Large intestine (tissue), 12 donors: ENCODE measurements at places on chromosomes 6 and 20. TPM values are rescaled to one million over a fixed set of nuclear protein-coding genes. Genes with fewer than 3 reads are reported as not detected.

DNA sequence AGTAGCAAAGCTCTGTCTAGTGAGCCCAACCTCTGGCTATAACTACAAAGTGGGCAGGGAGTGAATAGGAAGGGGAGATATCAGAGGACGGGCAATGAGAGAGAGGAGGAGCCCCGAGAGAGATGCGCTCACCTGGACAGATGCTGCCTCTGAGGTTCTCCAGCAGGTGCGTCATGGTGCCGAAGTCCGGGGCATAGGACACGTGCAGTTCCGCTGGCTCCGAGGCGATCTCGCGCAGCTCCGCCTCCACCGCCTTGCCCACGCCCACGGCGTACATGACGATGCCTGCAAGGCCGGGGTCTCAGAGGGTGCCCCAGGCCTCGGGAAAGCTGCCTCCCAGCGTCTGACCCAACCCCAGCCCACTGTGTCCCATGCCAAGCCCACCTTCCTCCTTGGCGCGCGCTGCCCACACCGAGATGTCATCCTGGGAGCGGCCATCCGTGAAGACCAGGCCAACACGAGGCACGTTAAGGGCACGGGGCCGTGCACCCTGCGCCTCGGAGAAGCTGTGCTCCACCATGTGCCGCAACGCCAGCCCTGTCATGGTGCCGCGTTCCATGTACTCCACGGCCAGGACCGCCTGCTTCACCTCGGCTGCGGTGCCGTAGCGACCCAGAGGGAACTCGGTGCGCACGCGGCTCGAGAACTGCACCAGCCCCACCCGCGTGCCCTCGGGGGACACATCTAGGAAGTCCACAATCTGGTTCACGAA, 8.7 kb upstream of the RBPJL start:
- no peak for DNase-seq

DNA sequence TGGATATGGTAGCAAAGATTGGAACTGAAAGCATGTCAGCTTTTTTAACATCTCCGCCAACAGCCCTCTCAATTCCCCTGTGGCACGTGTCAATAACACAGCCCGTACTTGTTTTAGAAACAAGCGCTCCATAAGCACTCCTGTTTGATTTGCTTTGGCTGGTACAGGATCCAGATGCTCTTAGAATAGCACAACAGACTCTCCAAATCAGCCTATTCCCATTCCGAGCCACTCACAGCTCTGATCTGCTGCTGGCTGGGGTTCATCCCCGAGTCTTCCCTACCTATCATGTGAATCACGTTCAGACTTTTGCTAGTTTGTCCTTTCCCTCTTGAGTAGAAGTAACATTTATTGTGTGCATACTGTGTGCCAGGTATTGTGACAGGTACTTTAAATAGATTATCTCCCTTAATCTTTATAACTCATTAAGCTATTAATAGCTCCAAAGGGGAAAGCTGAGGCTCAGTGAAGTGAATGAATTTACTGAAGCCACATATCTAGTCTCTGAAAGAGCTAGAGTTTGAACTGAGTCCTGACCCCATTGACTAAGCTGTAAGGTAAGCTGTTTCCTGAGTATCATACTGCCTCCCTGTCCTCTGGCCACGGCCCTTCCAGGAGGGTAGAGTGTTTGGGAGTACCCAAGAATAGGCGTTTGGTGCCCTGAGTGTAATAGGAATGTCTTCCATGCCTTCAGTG, 46.7 kb downstream of the RALY start:
- peak; percentile 38 for DNase-seq

- peak; percentile 90 for DNase-seq
These were observed 87.3 kb upstream of the AKIRIN2 start for GRCh38 chr6:87789198-87789899.

DNA sequence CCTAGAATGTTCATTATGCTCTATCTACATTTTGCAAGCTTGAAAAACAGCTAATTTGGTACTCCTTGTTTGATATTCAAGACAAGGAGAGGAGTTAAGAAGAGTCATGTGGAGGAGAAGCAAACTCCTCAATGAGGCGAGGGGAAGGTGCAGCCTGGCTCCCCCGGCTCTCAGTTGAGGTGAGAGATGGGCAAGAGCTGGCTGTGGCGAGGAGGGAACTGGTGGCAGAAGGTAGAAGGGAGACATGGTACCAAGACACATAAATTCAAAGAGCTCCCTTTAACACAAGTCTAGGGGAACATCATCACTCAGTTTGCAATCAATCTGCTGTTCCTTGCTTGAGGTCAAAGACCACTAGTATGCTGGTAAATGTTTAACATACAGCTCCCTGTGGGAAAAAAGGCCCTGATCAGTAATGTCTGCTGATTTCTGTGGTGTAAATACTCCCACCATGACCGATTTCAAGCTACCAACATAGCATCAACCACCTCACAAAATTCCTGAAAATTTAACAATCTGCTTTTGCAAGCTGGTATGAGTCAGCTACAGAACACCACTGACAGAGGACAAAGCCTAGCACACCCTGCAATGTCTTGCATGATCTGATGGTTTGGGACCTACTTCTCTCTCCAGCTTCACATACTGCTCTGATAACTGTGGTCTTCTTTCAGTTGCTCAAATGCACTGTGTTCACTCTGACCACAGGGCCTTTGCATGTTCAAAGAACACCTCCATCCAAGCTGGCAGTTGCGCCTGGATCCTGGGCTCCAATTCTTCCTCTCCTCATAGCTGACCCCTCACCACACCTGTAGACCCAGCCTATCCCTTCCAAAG, 516.3 kb upstream of the CHD6 start:
- peak; percentile 15 for DNase-seq

DNA sequence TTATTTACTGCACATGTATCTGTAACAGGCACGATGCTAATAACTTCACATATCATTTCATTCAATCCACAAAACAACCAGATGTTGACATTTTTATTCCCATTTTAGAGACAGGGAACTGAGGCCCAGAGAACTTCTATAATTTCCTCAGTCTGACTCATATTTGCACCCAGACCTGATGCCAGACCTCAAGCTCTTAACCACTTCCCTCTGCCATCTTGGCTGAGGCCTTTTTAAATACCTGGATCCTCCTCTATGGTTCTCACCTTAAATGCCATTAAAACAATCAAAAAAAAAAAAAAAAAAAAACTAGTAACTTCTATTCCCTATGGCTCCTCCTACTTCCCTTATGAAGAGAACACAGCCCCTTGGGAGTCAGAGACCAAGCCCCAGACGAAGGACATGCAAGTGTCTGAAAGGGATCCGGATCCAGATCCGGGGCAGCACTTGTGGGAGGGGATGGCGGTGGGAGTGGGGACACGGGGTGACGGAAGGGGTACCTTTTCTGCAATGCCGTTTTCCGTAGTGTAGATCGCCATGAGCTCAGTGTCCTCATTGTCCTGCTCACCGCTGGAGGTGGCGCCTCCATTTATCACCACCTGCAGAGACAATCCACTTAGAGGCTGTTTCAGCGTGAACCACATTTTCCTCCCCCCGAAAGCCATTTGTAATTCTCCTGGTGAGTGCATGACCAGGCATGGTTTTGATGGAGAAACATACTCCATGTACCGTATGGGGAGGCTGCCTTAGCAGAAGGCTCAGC, 88.7 kb downstream of the SLC23A2 start:
- no peak for DNase-seq

- no peak for DNase-seq
These were observed 151.3 kb downstream of the SLC16A10 start for GRCh38 chr6:111238464-111239119.

DNA sequence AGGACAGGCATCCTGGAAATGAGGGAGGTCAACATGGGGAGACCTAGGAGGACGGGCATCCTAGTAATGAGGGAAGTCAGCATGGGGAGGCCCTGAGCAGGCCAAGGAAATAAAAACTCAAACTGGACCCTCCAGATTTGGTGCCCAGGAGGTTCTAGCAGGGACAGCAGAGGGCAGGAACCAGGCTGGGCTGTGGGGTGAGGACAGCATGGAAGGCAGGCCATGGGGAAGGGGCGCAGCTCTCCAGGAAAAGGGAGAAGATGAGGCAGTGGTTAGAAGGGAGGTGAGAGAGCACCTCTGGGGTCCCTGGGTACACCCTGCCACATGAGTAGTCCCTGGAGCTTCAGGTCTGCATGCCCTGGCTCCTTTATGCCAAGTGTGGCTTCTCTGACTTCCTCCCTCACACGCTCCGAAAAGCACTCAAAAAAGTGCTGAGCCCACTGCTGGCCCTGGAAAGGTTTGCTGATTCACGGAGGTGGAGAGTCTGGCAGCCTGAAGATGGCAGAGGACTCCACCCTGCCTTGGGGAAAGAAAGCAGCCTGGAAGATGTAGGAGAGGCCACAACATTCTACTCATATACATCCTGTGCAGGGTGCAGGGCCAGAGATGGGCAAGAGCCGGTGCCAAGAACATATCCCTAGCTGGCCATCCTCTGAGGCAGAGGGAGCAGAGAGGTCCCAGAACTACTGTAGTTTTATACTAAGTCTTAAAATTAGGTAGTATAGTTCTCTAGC, 154.9 kb downstream of the MRPL14 start:
- no peak for DNase-seq

- no peak for DNase-seq
These were observed 155.7 kb upstream of the CDYL start for GRCh38 chr6:4620284-4621151.

- DNase-seq = peak; percentile 56
These were observed 2.8 kb upstream of the FANCE start for GRCh38 chr6:35449287-35449881.

BPI gene
- polyA plus RNA-seq = 0.21 TPM

GRCh38 chr6:111550953-111551352, 54.7 kb downstream of the TRAF3IP2 start:
- no peak for DNase-seq

DNA sequence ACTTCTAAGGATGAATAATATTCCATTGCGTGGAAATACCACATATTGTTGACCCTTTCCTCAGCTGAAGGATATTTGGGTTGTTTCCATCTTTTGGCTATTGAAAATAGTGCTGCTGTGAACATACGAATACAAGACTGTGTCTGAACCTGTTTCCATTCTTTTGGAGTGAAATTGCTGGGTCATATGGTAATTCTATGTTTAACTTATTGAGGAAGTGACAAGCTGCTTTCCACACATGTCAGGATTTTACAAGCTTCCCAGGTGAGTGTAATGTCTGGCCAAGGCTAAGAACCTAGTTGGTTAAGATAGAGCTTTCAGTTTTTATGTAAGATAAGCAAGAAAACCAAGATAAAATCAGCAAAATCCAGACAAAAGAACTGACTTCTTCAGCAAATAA, 48.8 kb downstream of the PPP1R3G start:
- no peak for DNase-seq

GRCh38 chr6:44306710-44307109, 6.4 kb downstream of the AARS2 start:
- no peak for DNase-seq

DNA sequence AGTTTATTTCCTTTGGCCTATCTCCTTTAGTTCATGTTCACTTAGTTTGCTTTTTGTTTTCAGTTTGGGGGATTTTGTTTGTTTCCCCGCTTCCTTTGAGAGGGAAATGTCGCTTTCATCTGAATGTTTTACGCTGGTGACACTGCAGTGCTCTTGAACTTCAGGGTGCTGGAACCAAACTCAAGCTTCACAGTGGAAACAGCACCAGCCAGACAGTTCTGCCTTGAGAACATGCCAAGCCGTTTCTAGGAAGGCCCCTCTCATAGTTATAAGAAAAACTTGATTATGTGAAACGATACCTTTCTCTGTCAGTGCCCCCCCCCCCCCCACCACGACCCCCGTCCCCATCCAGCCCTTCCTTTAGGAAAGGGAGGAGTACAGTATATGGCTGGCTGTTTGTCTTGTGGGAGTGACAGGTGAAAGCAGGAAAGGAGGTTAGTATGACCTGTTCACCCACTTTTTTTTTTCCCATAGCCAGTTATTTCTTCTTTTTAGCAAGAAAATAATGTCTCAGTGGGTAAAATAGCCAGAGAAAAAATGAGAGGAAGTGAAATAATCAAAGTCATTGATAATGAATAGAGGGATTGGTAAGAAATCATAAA, 130.1 kb downstream of the LRRC1 start:
- DNase-seq = no peak

- DNase-seq = no peak
These were observed 36.5 kb downstream of the LAMP5 start for GRCh38 chr20:9550871-9551270.

- no peak for DNase-seq
These were observed 95.5 kb downstream of the ZFP64 start for GRCh38 chr20:52096117-52096516.

GRCh38 chr6:30722280-30723112, 2.3 kb downstream of the TUBB start:
- peak; percentile 77 for DNase-seq

- DNase-seq = no peak
These were observed 49.4 kb upstream of the CD83 start for GRCh38 chr6:14068133-14068532.

SLC32A1 gene
- polyA plus RNA-seq = 0.03 TPM

- no peak for DNase-seq
These were observed 82.1 kb downstream of the PSMG4 start for GRCh38 chr6:3340894-3341293.

DNA sequence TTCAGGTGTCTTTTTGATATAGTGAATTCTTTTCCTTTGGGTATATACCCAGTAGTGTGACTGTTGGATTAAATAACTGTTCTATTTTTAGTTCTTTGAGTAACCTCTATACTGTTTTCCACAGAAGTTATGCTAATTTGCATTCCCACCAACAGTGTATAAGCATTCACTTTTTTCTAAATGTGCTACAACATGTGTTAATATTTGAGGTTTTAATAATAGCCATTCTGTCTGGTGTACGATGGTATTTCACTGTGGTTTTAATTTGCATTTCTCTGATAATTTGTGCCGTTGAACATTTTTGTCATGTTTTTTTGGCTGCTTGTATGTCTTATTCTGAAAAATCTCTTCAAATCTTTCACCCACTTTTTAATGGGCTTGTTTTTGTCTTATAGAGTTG, 563.5 kb downstream of the GRIK2 start:
- no peak for DNase-seq

DNA sequence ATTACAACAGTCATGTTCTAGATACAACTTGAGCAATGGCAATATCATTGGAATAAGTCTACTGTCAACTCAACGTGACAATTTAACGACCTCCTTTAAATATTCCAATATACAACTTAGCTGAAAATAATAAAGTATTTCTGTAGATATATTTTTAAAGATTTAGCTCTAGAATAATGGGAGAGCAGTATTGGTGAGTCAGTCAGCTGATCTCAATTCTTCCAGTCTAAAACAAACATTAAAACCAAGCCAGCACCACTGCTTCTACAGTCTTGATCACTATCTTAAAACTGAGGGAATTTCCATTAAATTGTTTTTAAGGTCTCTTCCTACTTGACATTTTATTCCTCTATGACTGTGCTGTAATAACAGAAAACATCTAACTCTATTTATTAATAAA, 38.2 kb downstream of the NOL7 start:
- DNase-seq = no peak

TCP11 gene
- polyA plus RNA-seq = 0.09 TPM

DNA sequence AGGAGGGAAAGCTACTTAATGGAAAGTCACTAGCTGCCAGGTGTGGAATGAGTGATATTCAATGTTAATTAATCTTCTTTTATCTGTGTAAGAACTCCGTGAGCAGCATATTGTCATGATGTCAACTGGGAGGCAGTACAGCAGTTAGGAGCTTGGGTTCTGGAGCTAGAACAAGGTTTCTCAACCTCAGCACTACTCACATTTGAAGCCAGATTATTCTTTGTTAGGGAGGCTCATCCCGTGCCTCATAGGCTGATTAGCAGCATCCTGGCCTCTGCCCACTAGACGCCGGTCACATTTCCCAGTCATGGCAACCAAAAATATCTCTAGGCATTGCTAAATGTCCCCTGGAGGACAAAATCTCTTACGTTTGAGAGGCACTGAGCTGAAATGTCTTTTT, 41.2 kb downstream of the BCAS1 start:
- DNase-seq = no peak
